Endothelial cell of coronary artery (primary cell): ENCODE measurements at places on chromosomes 12 and 14. TPM values are rescaled to one million over a fixed set of nuclear protein-coding genes. Genes with fewer than 3 reads are reported as not detected.

SLC16A7 gene
- 5.5 and 9.4 TPM in 2 replicates for total RNA-seq

PDE3A gene
- 10.3 and 14.8 TPM in 2 replicates for total RNA-seq

HCAR2 gene
- total RNA-seq: not detected in 2 replicates

COA8 gene
- total RNA-seq: 26.2 and 29.2 TPM in 2 replicates

RIMBP2 gene
- not detected in 2 replicates for total RNA-seq

NT5DC3 gene
- total RNA-seq: 3.6 and 4.6 TPM in 2 replicates

TMPRSS12 gene
- not detected in 2 replicates for total RNA-seq

EXOC3L4 gene
- not detected in 2 replicates for total RNA-seq

PLA2G1B gene
- total RNA-seq: not detected in 2 replicates

PLBD1 gene
- total RNA-seq: 0.09 TPM in 2 replicates

DAO gene
- total RNA-seq: not detected in 2 replicates

MANSC1 gene
- 3.5 and 5.3 TPM in 2 replicates for total RNA-seq

SCYL2 gene
- total RNA-seq: 31.8 and 33.8 TPM in 2 replicates

CIT gene
- 5.3 and 9.7 TPM in 2 replicates for total RNA-seq

MIP gene
- total RNA-seq: not detected in 2 replicates

KRT77 gene
- total RNA-seq: not detected in 2 replicates
